Cortex of kidney (tissue), 1 donor: ENCODE measurements at places on chromosomes 12 and 14.

GRCh38 chr12:69102856-69103255 is 136.5 kb upstream of the CPSF6 start:
- no peak for DNase-seq

DNA sequence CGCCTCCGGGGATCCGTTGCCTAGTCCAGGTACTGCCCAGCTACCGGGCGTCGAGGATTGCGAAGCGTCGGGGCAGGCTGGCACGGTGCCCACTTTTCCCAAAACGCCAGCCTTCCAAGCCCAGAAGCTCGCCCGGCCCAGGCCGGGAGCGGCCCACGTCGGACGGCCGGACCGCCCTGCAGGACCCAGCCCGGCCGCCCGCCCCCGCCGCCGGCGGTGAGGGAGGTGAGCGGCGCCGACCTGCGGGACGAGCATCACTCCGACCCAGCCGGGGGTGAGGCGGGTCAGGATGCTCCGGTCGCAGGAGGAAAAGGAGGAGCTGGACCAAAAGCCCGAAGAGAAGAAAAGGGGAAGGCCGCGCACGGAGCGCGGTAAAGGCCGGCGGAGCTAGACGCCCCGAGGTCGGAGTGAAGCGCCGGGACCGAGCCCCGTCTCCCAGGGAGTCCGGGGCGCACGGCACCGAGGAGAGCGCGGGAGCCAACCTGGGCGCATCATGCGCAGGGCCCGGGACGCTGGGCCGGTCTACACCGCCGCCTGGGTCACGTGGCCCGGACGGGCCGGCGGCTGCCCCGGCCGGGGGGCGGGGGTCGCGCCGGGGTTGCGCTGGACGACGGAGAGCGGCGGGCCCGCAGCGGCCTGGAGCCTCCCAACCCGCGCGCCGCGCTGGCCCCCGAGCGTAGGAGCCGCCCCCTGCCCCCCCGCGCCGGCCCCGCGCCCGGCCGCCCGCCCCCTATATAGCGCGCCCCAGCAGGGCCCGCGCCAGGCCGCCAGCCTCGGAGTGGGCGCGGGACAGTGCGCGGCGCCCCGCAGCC is at the start of gene AQP5:
Gene AQP5 (plus strand): TSS at position 762 of the 812 bp plus-strand sequence. CDS start 146 bp downstream, outside the sequence.
- no peak for DNase-seq

GRCh38 chr14:70934502-70935134 is 27.4 kb downstream of the PCNX1 start:
- DNase-seq: no peak

DNA sequence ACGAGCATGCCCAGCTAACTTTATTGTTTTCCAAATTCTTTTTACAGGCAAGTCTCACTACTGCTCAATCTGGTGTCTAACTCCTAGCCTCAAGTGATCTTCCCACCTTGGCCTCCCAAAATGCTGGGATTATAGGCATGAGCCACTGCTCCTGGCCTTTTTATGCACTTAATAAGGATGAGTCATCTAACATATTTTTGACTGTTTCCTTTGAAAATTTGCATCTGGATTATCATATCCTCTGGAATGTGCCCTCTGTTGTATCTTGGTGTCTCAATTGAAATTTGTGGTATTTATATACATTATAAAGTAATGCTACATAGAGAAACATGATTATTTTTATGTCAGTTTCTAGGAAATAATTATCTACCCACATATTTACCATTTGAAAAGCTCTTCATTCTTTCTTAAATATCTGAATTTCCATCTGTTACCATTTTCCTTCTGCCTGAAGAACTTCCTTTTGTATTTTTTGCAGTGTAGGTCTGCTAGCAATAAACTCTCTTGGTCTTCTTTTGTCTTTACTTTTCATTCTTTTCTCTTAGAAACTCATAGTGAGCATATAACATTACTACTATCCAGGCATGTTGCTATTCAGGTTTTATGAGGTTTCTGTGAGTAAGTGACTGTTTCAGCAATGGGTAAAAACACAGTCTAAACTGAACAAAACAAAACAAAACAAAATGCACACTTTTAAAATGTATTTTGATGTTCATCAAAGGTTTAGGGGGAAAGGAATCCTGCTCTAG is 52.8 kb upstream of the CNOT2 start:
- no peak for DNase-seq

DNA sequence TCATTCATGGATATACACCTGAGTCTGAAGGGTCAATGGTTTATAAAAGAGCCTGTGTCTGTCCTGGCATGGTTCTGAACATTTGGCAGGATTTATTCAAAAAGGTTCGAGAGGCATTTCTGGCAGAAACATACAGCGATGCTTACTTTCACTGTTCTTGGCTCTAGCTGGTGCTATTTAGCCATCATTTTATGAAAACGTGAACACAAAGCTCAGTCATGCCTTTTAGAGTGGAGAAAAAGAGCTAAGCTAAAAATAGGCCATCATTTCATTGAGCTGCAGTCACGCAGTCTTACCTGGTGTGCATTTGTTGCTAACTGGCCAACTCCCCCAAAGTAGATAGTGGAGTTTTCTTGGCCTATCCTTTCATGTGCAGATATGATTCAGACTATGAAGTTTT is 1209.5 kb downstream of the SLC16A7 start:
- no peak for DNase-seq

GRCh38 chr14:68470361-68470760 is 322.5 kb downstream of the ZFP36L1 start:
- DNase-seq: no peak

DNA sequence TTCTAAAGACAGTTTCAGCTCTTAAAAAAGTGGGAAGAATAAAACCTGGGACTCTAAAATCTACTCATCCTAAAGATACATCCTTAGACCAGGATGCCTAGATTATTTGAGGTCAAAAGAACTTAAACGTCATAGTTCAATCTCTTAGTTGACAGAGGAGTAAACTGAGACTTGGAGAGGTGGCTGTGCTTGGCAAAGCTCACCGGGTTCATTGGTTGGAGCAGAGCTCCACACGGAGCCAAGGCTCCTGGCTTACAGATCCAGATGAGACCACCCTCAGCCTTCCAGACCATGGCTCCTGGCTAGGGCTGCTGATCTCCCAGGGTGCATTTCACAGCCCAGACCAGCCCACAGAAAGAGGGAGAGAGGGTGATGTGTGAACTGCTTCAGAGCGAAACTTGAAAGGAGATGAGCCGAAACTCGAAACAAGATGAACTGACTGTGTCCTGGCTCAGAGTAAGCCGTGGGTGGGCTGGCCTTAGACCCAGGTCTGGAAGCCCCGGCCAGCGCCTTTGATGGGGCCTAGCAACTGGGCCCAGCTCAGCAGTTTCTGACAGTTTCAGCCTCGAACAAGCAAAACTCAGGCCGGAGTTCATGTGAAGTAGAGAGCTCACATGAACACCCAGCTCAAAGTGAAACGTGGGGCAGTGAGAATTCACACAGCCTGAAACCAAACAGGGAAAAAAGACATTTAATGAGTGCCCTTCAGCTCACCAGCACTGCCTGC is 1044.8 kb downstream of the BCL11B start:
- DNase-seq: no peak

DNA sequence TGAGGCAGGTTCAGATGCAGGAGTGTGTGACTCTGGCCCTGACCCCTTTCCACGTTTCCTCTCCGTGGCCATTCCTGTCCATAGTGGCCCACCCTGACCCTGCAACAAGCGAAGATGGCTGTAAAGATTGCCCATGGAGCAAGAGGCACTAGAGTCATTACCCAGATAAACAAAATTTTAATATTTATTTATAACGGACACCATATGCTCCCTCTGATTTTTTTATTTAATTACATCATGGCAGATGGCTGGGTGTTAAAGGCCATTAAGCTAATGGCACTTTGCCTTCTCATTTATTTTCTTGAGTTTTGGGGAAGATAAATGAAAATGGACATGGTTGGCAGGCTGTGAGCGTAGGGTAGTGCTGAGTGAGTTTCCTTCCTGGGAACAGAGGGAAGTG is 58.7 kb downstream of the WSCD2 start:
- DNase-seq: no peak

GRCh38 chr14:89418976-89419375 is 1.9 kb upstream of the FOXN3 start:
- no peak for DNase-seq

GRCh38 chr14:26330982-26331381 is 266.9 kb downstream of the NOVA1 start:
- no peak for DNase-seq

- DNase-seq: no peak
Measured at GRCh38 chr12:92124689-92125029, 21.0 kb downstream of the BTG1 start.

GRCh38 chr14:54259821-54260220 is 137.0 kb upstream of the CDKN3 start:
- DNase-seq: no peak

GRCh38 chr12:6346235-6346832 is 4.5 kb upstream of the TNFRSF1A start:
- no peak for DNase-seq

DNA sequence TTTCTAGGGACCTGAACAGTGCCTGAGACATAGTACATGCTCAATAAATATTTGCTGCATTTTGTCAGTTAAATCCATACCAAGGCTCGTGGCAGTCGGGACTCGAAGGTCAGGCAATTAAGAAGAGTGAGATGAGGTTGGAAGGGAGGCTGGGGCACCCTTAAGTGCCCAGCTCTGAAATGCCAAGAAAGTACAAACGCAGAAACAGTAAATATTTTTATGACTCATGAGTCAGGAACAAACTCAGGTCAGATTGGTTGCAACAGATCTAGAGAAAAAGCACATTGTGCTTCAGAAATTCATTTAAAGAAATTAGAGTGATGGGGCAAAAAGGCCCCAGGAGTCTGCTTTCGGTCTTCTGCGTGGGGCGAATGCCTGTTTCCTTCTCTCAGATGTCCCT is 83.0 kb upstream of the FZD10 start:
- no peak for DNase-seq

DNA sequence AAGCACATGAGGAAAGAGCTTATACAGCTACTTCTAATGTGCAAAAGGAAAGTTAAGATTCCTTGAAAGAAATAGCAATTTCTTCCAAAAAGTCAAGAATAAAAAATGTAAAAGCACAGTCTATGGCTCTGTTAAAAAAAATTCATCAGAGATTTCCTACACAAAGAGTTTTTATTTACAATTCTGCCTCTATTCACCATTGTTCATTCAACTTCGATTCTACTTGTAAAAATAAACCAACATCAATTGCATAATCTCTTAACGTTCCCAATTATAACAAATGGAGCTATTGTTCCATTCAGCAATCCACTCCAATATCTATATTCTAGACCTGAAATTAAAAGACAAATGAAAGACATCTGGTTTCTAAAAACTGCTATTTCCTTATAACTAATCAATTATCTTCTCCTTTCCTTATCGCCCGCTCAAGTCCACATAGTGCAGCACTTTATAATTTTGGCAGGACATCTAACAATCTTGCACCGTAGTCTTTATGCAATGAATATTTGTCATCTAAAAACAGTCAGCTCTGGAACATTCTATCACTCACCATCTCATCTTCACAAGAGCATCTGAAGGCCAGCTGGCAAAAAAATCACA is 6.2 kb downstream of the EIF2S3B start:
- DNase-seq: no peak

- DNase-seq: no peak
Measured at GRCh38 chr12:89779090-89779489, 70.5 kb upstream of the ATP2B1 start.

GRCh38 chr14:73710737-73711136 is 3.4 kb downstream of the PNMA1 start:
- DNase-seq: no peak

GRCh38 chr12:90819709-90820108 is 135.3 kb downstream of the CCER1 start:
- no peak for DNase-seq

- DNase-seq: no peak
Measured at GRCh38 chr14:55523321-55523720, 56.7 kb upstream of the KTN1 start.

DNA sequence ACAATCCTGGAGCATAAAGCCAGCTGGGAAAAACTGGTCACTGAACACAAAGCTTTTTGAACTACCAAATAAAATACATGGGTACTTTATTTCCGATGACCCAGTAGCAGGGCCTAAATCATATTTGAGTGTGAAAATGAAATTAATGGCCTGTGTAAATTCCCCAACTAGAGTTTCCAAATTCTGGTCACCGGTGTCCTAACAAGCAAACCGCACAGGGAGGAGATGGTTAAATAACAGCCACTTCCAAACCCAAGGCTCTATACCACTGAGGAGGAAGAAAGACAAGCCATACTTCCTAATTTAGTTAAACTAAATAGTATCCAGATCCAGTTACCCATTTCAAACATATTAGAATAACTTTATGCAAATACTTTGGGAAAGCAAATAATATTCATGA is 40.1 kb upstream of the DUSP6 start:
- DNase-seq: no peak

DNA sequence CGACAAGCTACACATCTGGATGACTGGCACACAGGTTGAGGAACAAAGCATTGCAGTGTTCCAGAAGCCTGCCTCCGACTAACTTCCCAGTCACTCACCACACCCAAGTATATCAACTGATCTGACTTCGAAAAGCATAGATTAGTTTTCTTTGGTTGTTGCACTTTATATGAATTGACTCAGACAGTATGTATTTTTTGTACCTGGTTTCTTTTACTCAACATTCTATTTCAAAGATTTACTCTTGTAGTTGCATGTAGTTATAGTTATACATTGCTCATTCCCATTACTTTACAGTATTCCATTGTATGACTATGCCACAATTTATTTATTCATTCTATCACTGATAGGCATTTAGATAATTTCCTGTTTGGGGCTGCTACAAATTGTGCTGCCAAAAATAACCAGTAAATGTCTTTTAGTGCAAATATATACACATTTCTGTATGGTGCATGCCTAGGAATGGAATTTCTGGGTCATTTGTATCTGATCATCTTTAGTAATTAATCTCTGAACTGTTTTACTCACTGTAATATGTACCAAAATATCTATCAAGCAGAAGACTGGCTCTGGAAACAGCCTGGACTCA is 17.8 kb downstream of the PLCZ1 start:
- DNase-seq: no peak

DNA sequence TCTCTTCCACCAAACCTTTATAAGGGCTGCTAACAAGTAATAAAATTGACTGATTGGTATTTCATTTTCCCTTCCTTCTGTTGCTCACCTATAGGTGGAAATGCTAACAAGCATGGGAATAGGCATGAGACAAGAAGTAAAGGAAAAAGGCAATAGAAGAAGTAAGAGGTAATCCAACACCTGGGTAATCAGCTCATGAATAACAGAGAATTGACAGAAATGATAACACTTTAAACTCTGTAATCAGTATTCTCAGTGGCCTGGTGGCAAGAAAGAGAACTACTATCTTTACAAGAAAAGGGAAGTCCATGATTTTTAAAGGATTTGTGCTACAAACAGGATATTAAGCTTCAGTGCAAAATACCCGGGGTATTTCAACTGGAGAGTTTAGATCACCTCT is 737.8 kb downstream of the RERGL start:
- DNase-seq: no peak

DNA sequence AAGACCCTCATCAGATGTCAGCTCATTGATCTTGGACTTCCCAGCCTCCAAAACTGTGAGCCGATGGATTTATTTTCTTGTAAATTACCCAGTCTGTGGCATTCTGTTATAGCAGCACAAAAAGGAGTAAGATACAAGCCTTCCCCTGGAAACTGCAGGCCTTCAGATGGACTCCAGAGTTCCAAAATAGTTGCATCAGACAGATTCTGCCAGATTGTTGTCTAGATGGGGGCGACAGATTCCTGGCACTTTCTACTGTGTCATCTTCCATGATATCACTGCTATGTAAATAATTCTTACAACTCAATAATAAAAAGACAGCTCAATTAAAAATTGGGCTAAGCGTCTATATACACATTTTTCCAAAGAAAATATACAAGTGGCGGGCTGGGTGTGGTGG is 17.2 kb upstream of the MARK3 start:
- DNase-seq: no peak
